Progenitor cell of endocrine pancreas (in vitro differentiated cells): ENCODE measurements at places on chromosomes 6 and 20. TPM values are rescaled to one million over a fixed set of nuclear protein-coding genes. Genes with fewer than 3 reads are reported as not detected.
A peak's percentile ranks its signal among the peaks of the same experiment; 100 is the strongest.

GRCh38 chr6:113317891-113318574, 539.1 kb upstream of the MARCKS start:
- H3K27me3 ChIP-seq: no peaks in the 10 kb centered on the region
- peaks cover 10% of the 10 kb centered on the region for H3K4me1 ChIP-seq
- DNase-seq: no peak
- H3K36me3 ChIP-seq: no peaks in the 10 kb centered on the region
- H3K4me3 ChIP-seq: no peak overlapping the region
- H3K27ac ChIP-seq: no peak overlapping the region

DNA sequence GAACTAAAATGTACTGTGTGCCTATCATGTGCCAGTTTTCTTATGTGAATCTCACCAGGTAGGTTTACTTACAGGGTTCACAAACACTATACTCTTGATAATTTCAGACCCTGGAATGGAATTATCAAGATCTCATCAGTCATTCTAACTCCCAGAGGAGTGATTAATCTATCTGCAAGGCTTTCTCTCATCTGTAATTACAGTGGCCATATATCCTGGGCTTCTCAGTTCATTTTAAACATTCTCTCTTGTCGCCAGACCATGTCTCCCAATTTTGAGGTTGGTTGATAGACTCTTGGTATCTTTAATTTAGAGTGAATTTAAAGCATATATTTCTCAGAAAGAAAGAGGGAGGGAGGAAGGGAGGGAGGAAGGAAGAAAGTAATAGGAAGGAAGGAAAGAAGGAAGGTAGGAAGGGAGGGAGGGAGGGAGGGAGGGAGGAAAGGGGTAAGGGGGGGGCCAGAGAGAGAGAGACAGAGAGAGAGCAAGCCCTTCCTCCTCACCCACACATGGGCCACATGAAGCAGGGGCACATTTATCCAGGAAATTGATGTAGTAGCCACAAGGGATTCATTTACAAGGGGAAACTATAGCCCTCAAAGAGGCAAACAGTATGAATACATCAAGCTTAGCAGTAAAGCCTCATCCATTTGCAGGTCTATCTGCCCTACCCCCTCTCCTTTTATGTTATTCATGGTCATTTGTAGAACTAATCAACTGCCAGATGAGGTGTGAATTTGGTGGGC, 25.8 kb upstream of the NRSN1 start:
- peaks cover 4% of the 10 kb centered on the region for H3K4me1 ChIP-seq
- no peak for DNase-seq
- no peaks in the 10 kb centered on the region for H3K36me3 ChIP-seq
- H3K27me3 ChIP-seq: peaks cover 20% of the 10 kb centered on the region

GRCh38 chr6:137712587-137712986, 154.5 kb upstream of the TNFAIP3 start:
- H3K36me3 ChIP-seq: no peaks in the 10 kb centered on the region
- no peak overlapping the region for H3K4me3 ChIP-seq
- H3K27me3 ChIP-seq: no peaks in the 10 kb centered on the region
- no peak for DNase-seq
- peaks cover 2% of the 10 kb centered on the region for H3K4me1 ChIP-seq
- no peak overlapping the region for H3K27ac ChIP-seq

DNA sequence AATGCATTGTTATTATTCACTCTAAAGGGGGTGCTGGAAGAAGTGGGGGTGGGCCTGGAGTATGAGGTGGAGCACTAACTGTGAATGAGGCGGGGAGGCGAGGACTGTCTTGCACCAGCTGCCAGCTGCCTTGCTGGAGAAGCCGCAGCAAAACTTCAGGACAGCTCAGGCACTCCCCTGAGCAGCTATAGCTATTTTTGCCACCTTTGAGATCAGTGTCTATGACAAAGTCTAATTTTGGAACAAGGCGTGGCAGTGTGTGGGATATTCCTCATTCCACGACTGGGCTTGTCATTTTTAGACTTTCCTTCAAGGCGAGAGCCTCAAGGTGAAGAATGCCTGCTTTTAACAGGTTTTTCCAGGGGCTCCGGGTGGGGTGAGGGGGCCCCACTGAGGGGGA, 143.8 kb downstream of the DOK5 start:
- DNase-seq: no peak
- no peaks in the 10 kb centered on the region for H3K36me3 ChIP-seq
- peak overlapping the region; percentile 73 for H3K27ac ChIP-seq
- H3K4me3 ChIP-seq: no peak overlapping the region
- peaks cover 11% of the 10 kb centered on the region for H3K4me1 ChIP-seq

DNA sequence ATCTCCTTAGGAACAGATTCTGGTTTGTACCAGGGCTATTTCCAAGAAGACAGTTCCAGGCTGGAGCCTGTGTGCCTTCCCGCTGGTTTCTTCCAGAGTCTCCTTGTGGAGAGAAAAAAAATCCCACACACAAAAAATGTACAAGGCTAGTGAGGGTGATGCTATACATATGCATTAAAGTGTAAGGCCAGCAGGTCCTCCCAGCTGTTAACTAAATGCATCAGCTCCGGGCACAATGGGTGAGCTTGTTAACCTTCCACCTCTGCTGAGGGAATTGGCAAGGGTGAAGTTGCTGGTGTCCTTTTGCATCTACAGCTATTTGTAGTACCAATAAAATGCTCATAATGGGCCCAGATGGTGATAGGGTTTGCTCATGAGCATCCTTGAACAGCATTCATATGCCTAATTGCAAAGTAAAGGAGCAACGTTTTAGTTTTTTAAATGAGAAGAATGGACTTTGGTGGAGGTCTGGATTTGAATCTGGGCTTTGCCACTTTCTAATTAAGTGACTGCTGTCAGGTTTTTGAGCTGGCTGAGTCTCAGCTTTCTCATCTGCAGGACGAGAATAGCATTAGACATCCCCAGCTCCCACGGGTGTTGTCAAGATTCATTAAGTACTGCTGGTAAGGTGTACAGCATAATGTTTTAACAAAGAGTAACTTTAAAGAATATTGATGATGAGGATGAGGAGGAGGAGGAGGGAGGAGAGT, 361.8 kb downstream of the QKI start:
- DNase-seq: no peak
- no peaks in the 10 kb centered on the region for H3K36me3 ChIP-seq
- H3K27ac ChIP-seq: no peak overlapping the region

- H3K4me3 ChIP-seq: no peak overlapping the region
- H3K4me1 ChIP-seq: peaks cover 2% of the 10 kb centered on the region
- DNase-seq: no peak
- peaks cover 2% of the 10 kb centered on the region for H3K27me3 ChIP-seq
- H3K36me3 ChIP-seq: peaks cover 12% of the 10 kb centered on the region
These were observed 5.9 kb downstream of the PCED1A start for GRCh38 chr20:2834401-2835110.

DNA sequence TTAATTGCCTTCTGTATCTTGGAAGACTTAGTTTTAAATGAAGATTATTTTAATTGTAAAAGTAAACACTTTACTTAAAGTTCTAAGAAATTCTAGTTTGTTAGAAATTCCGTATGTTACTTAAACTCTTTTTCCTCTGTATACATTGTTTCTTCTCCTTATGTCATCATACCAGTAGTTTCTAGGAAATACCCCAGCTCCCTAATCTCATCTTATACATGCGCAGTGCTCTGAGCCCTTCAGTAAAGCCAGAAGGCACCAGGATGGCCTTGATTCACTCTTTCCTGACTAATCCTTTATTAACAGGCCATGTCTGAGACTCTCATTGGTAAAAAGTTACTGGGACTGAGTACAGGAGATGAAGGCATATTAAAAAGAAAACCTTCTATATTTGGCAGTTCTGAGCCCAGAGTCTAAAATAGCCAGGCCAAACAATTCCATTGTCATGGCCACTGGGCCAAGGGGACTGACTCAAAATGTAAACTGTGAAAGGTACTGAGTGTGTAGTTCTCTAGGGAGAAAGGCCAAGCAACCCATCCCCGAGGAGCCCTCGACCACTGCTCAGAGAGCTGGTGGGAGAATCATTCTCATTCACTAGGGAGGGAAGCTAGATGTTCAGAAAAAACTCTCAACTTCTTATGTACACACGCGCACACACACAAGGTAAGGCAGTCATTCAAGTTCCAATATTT, 25.0 kb downstream of the SLC22A1 start:
- H3K4me3 ChIP-seq: no peak overlapping the region
- no peak for DNase-seq
- H3K27ac ChIP-seq: no peak overlapping the region
- H3K27me3 ChIP-seq: no peaks in the 10 kb centered on the region
- peaks cover 16% of the 10 kb centered on the region for H3K36me3 ChIP-seq

- H3K27me3 ChIP-seq: no peaks in the 10 kb centered on the region
- no peaks in the 10 kb centered on the region for H3K36me3 ChIP-seq
- no peaks in the 10 kb centered on the region for H3K4me1 ChIP-seq
- no peak for DNase-seq
- no peak overlapping the region for H3K27ac ChIP-seq
These were observed 241.8 kb upstream of the MMS22L start for GRCh38 chr6:97524811-97525210.

DNA sequence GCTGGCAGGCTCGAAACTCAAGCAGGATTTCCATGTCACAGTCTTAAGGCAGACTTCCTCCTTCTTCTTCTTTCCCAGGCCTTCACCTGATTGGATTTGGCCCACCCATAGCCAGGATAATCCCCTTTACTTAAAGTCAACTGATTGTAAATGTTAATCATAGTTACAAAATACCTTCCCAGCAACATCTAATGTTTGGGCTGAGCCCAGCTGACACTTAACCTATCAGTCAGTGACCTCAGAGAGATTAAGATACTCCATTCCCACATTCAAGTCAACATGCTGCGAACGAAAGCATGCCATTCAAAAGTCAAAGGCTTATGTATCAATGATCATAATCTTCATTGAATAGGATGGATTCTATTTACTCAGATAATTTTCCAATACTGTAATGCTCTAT, 16.0 kb downstream of the MAP7 start:
- DNase-seq: no peak
- H3K27ac ChIP-seq: no peak overlapping the region
- no peak overlapping the region for H3K4me3 ChIP-seq

DNA sequence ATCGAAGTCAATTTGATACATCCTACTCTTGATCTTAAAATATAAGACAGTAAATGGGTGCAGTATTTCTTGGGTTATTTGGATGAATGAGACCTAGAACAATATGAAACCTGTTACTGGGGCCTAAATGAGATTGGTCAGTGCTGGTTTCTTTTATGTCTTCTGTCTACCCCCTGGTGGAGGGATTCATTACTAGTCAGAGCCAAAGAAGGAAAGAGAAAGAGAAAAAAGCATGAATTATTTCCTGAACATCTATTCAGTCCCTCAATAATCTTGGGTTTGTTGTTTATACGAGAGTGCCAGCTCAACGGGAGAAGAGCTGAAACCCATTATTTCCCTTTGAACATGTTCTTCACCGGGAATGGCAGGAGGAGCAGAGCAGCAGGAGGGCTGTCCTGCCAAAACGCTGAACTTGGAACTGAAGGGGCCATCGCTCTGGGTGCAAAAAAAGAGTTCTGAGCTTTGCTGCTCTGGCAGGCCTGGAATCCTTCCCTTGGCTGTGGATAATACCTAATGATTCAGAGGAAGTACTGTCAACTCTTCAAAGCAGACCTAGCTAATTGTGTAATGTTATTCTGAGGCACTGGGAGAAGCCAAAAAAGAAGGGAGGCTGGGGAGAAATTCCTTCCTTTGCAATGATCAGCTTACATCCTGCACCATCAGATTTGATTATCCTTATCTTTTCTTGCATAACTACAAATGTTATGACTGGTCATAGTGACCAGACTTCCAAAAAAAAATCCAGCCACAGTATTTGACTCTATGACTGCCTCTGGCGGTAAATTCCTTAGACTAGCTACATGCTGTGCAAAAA, 72.0 kb downstream of the BLOC1S5 start:
- DNase-seq: no peak
- peaks cover 1% of the 10 kb centered on the region for H3K36me3 ChIP-seq
- no peaks in the 10 kb centered on the region for H3K4me1 ChIP-seq
- H3K4me3 ChIP-seq: no peak overlapping the region
- H3K27ac ChIP-seq: no peak overlapping the region

GRCh38 chr6:146335336-146335735, 208.3 kb upstream of the RAB32 start:
- H3K27me3 ChIP-seq: no peaks in the 10 kb centered on the region
- no peaks in the 10 kb centered on the region for H3K36me3 ChIP-seq
- DNase-seq: no peak
- no peak overlapping the region for H3K27ac ChIP-seq

DNA sequence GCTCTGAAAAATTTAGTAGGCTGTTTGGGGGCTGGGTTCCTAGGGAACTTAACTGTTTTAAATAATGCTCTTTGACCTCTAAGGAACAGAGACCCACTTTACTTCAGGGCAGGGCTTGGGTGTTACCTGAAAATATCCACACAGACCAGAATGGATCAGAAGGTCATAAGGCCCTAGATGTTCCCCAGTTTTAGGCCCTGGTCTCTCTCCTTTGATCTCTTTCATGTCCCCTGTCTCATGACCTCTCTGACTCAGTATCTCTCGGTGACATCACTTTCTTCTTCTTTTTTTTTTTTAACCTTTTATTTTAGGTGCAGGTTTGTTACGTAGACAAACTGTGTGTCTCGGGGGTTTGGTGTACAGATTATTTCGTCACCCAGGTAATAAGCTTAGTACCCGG, 272.1 kb upstream of the SGK1 start:
- no peak for DNase-seq
- H3K4me3 ChIP-seq: no peak overlapping the region
- H3K27ac ChIP-seq: no peak overlapping the region
- peaks cover 5% of the 10 kb centered on the region for H3K4me1 ChIP-seq
- no peaks in the 10 kb centered on the region for H3K27me3 ChIP-seq
- H3K36me3 ChIP-seq: no peaks in the 10 kb centered on the region

DNA sequence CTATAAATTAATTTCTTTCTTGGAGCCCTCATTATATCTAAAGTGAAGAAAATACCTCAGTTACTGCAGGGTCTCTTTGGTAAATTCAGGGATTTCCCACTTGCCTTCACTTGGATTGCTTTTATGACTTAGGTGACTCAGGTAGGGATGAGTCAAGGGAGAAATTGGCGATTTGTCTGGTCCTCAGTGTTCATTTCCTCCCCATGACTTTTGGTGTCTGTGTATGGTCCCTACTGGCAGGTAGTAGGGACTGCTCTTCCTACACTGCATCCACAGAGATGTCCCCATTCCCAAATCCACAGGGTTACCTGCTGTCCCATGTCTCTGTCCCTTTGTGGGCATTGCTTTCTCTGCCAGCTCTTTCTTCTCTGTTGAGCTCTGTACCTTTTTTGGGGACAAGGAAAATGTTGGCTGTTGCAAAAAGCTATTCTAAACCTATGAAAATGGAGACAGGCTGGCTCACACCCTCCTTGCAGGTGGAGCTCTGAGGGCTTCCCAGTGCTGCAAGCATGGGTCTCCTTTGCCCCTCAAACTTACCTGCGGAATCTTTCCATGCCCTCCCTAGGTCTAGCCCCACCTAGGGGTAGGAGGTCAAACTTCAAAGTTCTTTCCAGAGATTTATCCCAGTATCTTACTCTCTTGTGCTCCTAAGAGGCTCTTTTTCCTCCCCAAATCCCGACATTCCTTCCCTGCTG, 211.9 kb downstream of the ZNF217 start:
- DNase-seq: no peak
- no peaks in the 10 kb centered on the region for H3K27me3 ChIP-seq
- H3K27ac ChIP-seq: no peak overlapping the region
- peaks cover 6% of the 10 kb centered on the region for H3K4me1 ChIP-seq
- H3K36me3 ChIP-seq: no peaks in the 10 kb centered on the region

Gene TXLNB
- total RNA-seq: not detected in 2 replicates

Gene MYT1
- total RNA-seq: 1.9 and 2.3 TPM in 2 replicates

Gene C6orf141
- 9.4 and 12.3 TPM in 2 replicates for total RNA-seq

Gene SESN1
- total RNA-seq: 23.9 and 31.0 TPM in 2 replicates

Gene DYNLT2
- 1.6 and 1.8 TPM in 2 replicates for total RNA-seq

Gene TBX18
- total RNA-seq: 1.3 and 1.8 TPM in 2 replicates
